ENCODE measurements at places on chromosomes 2 and 18. TPM values are rescaled to one million over a fixed set of nuclear protein-coding genes. Genes with fewer than 3 reads are reported as not detected.

The C2orf81 gene
- total RNA-seq: 2.2 TPM

The FAM210A gene
- total RNA-seq: 21.9 TPM

The ZNF804A gene
- total RNA-seq: not detected

The KCNIP3 gene
- 1.4 TPM for total RNA-seq

The LTBP1 gene
- total RNA-seq: 23.2 TPM

The STAT4 gene
- 4.3 TPM for total RNA-seq

The ALPI gene
- not detected for total RNA-seq

The POMC gene
- not detected for total RNA-seq

The ALS2 gene
- total RNA-seq: 12.4 TPM
